ENCODE measurements at places on chromosomes 16 and 17. TPM values are rescaled to one million over a fixed set of nuclear protein-coding genes. Genes with fewer than 3 reads are reported as not detected.
A peak's percentile ranks its signal among the peaks of the same experiment; 100 is the strongest.

LGALS9B gene
- not detected for total RNA-seq

DNA sequence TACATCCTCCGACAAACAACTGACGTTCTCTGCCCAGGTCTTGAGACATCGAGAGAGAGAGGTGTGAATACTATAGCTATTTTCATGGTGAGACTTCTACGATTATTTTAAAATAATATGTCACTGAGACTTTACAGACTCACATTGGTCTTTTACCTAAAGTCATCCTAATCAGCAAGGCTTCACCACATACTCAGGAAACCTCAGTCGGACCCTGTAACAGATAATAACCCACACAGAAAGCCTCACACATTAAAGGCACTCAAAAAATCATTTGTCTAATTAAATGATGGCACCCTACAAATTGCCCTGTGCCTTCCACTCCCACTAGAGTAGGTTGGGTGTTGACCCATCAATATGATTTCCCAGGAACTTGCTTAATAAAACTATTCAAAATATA is 19.8 kb upstream of the SLC39A11 start:
- no peak for DNase-seq
- no peaks in the 10 kb centered on the region for H3K4me1 ChIP-seq
- H3K4me3 ChIP-seq, result no peak overlapping the region

DNA sequence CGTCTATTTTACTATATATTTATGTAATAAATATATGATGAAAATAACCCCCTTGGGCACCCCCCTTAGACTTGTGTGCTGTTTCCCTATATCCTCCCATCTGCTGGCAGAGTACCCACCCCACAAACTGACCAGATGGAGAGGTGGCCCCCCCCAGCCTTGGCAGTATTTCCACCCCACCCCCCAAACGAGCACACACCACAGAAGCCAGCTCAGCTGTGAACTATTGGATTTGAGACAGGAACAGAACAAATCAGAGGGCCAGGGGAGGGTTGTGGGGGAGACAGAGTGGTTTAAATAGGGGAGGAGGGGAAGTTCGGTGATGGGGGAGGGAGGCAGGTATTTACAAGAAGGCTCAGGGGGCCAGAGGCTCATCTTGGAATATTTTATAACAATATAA is 7.8 kb downstream of the NR1D1 start:
- H3K27ac ChIP-seq, result peak overlapping the region; percentile 37
- peaks cover 40% of the 10 kb centered on the region for H3K36me3 ChIP-seq
- no peak for DNase-seq
- no peak overlapping the region for H3K4me3 ChIP-seq
- H3K4me1 ChIP-seq, result peaks cover 13% of the 10 kb centered on the region
- H3K27me3 ChIP-seq, result no peaks in the 10 kb centered on the region

KRT23 gene
- total RNA-seq, result not detected

DNA sequence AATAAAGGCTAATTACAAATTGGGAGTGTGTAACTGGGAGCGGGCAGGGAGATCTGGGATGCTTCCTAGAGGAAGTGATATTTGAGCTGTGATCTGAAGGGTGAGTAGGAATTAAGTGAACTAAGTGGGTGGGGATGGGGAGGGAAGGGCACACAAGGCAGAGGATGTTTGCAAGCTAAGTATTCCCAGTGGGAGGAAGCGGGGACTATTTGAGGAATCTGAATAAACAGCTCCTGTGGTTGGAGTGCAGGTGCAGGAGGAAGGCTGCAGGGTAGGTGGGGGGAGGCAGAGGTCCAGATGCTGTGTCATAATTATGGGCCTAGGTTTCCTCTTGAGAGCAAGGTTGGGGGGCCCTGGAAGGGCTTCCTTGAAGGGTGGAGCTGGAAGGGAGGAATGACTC is 102.1 kb upstream of the HS3ST2 start:
- no peaks in the 10 kb centered on the region for H3K27me3 ChIP-seq
- H3K36me3 ChIP-seq, result no peaks in the 10 kb centered on the region
- no peak for DNase-seq
- no peaks in the 10 kb centered on the region for H3K4me1 ChIP-seq

ABCA10 gene
- 2.8 TPM for total RNA-seq

All from fibroblast of lung (primary cell).